CD4-positive, alpha-beta memory T cell (primary cell): ENCODE measurements at places on chromosomes 1 and 21. TPM values are rescaled to one million over a fixed set of nuclear protein-coding genes. Genes with fewer than 3 reads are reported as not detected.

- H3K4me3 ChIP-seq: no peak overlapping the region
- DNase-seq: no peak
- H3K36me3 ChIP-seq: no peaks in the 10 kb centered on the region
- peaks cover under 1% of the 10 kb centered on the region for H3K4me1 ChIP-seq
- H3K27ac ChIP-seq: no peak overlapping the region
- H3K27me3 ChIP-seq: no peaks in the 10 kb centered on the region
Measured at GRCh38 chr1:26003756-26004155, 5.9 kb upstream of the PAFAH2 start.

GRCh38 chr1:230701895-230702768 lies 11.8 kb downstream of the AGT start:
- H3K27ac ChIP-seq: no peak overlapping the region
- H3K4me1 ChIP-seq: no peaks in the 10 kb centered on the region
- no peak for DNase-seq
- no peaks in the 10 kb centered on the region for H3K27me3 ChIP-seq
- H3K4me3 ChIP-seq: no peak overlapping the region
- no peaks in the 10 kb centered on the region for H3K36me3 ChIP-seq

The ADAMTS4 gene
- 1.4 TPM for total RNA-seq

The TNFAIP8L2 gene
- total RNA-seq: 49.7 TPM

The CCDC27 gene
- total RNA-seq: not detected

The HUNK gene
- total RNA-seq: 0.26 TPM

The NKAIN1 gene
- total RNA-seq: not detected

The PLPP3 gene
- total RNA-seq: 0.94 TPM

The FCRL5 gene
- not detected for total RNA-seq

The IFNLR1 gene
- 4.5 TPM for total RNA-seq

The LYPD8 gene
- total RNA-seq: not detected

DNA sequence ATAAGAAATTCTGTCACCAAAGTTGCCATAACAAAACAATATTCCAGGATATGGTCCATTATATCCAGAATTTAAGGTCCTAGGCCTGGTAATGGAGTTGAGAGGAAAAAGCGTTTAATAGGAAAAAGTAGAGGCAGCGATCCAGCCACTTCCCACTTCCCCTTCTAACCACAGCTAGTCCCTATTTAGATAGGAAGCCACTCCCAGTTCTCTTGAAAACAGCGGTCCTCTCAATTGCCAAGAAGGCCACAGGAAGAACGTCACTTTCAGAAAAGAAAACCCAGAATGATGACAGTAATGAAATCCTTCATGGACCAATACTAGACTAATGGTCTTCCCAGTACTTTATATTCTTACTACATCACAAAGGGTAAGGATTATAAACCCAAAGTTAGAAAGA lies 38.6 kb downstream of the ABL2 start:
- H3K4me1 ChIP-seq: peaks cover 9% of the 10 kb centered on the region
- H3K36me3 ChIP-seq: no peaks in the 10 kb centered on the region
- no peaks in the 10 kb centered on the region for H3K27me3 ChIP-seq
- no peak for DNase-seq
- no peak overlapping the region for H3K4me3 ChIP-seq
- H3K27ac ChIP-seq: no peak overlapping the region

The PCAT6 gene
- not detected for total RNA-seq

GRCh38 chr1:4599951-4600481 lies 54.4 kb upstream of the AJAP1 start:
- H3K36me3 ChIP-seq: no peaks in the 10 kb centered on the region
- no peak overlapping the region for H3K4me3 ChIP-seq
- H3K4me1 ChIP-seq: no peaks in the 10 kb centered on the region
- H3K27me3 ChIP-seq: no peaks in the 10 kb centered on the region
- no peak for DNase-seq
- no peak overlapping the region for H3K27ac ChIP-seq

The OR2T11 gene
- not detected for total RNA-seq

DNA sequence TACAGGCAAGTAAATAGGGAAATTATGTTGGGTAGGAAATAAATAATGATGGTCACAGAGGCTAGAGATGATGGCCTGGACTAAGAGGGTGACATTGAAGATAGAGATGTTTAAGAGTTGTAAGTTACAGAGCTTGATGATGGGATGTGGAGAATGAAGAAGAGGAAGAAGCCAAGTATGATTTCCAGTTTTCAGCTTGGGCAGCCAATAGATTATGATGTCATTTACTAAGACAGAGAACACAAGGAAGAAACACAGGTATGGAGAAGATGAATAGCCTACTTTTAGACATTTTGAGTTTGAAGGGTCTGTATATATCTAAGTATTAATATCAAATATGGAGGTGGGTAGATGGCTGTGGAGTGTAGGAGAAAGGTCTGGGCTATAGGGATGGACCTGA lies 56.0 kb upstream of the PRELP start:
- H3K4me1 ChIP-seq: no peaks in the 10 kb centered on the region
- H3K36me3 ChIP-seq: no peaks in the 10 kb centered on the region
- no peak for DNase-seq
- no peak overlapping the region for H3K27ac ChIP-seq
- no peaks in the 10 kb centered on the region for H3K27me3 ChIP-seq

DNA sequence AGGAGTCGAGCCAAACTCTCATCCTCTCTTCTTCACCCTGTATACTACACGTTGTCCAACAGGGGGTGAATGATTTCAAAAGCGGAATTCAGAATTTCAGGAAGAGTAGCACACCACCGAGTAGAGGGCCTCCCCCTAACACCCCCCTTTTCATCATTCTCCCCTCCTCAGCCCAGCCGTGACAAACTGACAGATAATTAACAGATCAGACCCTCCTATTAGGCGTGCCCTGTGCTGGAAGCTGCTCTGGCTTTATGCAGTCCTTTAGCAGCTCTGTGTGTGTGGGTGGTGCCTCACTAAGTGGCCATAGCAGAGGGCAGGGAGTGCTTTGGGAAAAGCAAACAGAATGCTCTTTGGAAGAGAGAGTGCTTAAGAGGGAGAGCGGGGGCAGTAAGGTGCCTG lies 44.3 kb downstream of the PEX14 start:
- H3K4me3 ChIP-seq: no peak overlapping the region
- no peak for DNase-seq
- H3K4me1 ChIP-seq: peaks cover 57% of the 10 kb centered on the region
- no peaks in the 10 kb centered on the region for H3K36me3 ChIP-seq
- no peaks in the 10 kb centered on the region for H3K27me3 ChIP-seq
